ENCODE measurements at places on chromosomes 7 and 10.

GRCh38 chr10:72260976-72261783 is 12.5 kb upstream of the DDIT4 start:
- DNase-seq, result no peak

- DNase-seq, result no peak
Observed at GRCh38 chr10:86758189-86759072, 2.0 kb downstream of the BMPR1A start.

- no peak for DNase-seq
Observed at GRCh38 chr10:33388382-33388781, 53.9 kb upstream of the NRP1 start.

GRCh38 chr7:41826641-41827040 is 123.8 kb upstream of the INHBA start:
- no peak for DNase-seq

DNA sequence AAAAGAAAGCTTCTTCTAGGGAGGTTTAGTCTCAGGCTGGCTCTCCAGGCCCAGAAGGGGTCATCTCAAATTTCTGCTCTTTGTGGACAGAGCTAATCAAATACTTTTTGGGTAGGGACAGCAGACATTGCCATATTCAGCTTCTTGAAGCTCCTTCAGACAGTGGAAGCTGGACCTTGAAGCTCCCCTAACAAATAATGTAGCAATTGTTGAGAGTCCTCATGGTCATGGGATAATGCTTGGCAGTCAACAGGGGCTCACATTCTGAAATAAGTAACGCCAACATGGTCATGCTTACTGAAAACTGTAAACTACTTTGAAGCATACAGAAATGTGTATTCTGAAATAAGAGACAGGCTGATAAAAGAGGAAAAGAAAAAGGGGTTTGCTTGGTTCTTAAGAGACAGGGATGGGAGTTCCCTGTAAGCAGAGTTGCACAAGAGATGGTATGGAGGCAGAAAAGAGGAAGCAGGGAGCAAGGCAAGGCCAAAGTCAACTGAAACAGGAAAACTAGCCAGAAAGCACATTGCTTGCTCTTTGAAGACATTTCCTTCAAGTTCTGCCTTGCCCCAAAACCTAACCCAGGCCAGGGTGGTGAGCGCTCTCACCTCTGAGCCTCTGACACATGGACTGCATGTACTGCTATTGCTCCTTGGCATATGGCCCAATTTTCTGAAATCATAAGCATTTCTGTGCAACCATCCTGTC is 53.1 kb upstream of the KMT2E start:
- no peak for DNase-seq

DNA sequence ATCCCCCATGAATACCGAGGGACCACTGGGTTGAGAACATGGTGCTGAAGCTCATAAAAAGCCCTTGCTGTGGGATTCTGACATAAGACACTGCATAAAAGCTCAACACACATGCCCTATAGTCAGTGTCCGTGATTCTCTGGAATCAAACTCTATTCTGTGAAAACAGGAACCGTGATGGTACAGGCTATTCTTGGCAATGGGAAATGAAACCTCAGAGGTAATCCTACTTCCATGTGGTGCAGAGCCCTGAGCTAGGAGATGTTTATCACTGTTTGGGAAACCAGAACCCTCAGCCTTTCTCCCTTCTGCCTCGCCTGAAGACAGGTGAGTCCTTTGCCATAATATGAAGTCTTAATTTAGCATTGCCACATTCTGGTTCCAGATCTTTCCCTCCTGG is 80.8 kb upstream of the PRSS1 start:
- DNase-seq, result no peak

DNA sequence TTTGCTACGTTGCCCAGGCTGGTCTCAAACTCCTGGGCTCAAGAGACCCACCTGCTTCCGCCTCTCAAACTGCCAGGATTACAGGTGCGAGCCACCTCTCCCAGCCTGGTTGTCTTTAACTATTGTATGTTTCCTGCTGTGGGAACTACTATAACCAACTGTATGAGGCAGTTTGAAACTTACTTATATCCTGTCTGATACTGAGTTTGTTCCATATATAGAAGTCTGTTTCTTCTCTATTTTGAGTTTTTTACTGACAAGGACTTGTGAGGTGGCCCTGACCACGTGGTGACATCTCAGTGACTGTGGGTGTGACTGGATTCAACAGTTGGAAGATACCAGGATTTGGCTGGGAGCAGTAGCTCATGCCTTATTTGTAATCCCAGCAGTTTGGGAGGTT is 14.2 kb downstream of the FBH1 start:
- DNase-seq, result no peak

All from cerebellum (tissue), 4 donors.